ENCODE measurements at places on chromosomes 12 and 14. TPM values are rescaled to one million over a fixed set of nuclear protein-coding genes. Genes with fewer than 3 reads are reported as not detected.

DNA sequence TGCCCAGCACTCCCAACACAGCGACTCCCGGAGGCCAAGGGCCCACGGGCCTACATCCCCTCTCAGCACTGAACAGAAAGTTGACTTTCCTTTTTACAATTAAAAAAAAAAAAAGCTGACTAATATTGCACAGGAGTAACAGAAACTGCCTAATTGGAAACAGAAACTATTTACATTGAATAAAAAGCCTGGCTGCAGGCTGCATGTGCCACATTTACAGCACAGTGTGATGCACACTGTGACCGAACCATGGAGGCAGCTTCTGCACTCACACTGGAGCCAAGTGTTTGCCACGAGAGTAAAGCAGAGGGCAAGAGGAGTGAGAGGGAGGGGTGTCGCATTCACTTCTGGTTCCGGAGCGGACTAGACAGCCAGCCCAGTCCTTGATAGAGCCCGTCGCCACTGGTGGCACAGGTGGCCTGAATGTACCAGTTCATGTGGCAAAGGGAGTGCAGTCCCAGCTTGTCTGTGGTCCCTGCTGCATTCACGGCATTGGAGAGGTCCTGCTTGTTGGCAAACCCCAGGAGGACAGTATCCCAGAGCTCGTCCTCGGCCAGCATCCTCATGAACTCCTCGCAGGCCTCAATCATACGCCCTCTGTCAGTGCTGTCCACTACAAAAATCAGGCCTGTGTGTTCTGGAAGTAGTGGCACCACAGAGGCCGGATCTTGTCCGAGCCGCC, 59.2 kb downstream of the SPPL3 start:
- no peak for DNase-seq
- no peak overlapping the region for H3K27ac ChIP-seq
- peaks cover 31% of the 10 kb centered on the region for H3K4me1 ChIP-seq
- H3K4me3 ChIP-seq = no peak overlapping the region
- peaks cover 4% of the 10 kb centered on the region for H3K36me3 ChIP-seq
- H3K27me3 ChIP-seq = no peaks in the 10 kb centered on the region

- no peak overlapping the region for H3K4me3 ChIP-seq
- no peak for DNase-seq
- H3K36me3 ChIP-seq = no peaks in the 10 kb centered on the region
- H3K4me1 ChIP-seq = peaks cover 13% of the 10 kb centered on the region
- no peak overlapping the region for H3K27ac ChIP-seq
- H3K27me3 ChIP-seq = peaks cover 72% of the 10 kb centered on the region
Observed at GRCh38 chr14:60515511-60516289, 6.8 kb downstream of the SIX6 start.

DNA sequence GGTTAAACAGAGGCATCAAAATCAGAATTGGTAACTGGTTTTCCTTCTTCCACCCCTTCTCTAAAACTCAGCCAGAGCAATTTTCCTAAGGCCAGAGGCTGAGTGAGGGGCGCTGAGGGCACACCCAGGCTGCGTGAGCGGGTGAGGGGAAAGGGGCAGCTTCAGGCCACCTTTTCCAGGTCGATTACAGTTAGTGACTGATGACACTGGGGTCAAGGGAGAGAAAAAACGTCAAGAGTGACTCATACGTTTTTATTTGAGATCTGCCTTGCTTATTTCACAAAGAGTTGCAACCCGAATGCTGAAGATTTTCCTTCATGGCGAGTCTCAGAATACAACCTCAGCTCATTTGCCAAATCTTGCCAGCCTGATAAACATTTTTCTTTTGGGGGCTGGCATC, 46.7 kb upstream of the EVL start:
- H3K27ac ChIP-seq = no peak overlapping the region
- H3K4me1 ChIP-seq = peaks cover 1% of the 10 kb centered on the region
- peaks cover 4% of the 10 kb centered on the region for H3K36me3 ChIP-seq
- no peaks in the 10 kb centered on the region for H3K27me3 ChIP-seq

LRRK2 gene
- not detected for total RNA-seq

Measured in activated CD4-positive, alpha-beta T cell treated with anti-CD3 and anti-CD28 coated beads, Interleukin-2, amount 10 ng/mL, durations not matched to agents 7 days and 5 days (primary cell).